Activated T-helper 2 cell treated with anti-CD3 and anti-CD28 coated beads, Interferon-gamma antibody, Interleukin-2, Interleukin-4, amounts not matched to agents 10 μg/mL and 5 μg/mL and 100 μg/mL, durations not matched to agents 14 hours and 24 hours and 36 hours (primary cell): ENCODE measurements at places on chromosomes 7 and 10. TPM values are rescaled to one million over a fixed set of nuclear protein-coding genes. Genes with fewer than 3 reads are reported as not detected.

DNA sequence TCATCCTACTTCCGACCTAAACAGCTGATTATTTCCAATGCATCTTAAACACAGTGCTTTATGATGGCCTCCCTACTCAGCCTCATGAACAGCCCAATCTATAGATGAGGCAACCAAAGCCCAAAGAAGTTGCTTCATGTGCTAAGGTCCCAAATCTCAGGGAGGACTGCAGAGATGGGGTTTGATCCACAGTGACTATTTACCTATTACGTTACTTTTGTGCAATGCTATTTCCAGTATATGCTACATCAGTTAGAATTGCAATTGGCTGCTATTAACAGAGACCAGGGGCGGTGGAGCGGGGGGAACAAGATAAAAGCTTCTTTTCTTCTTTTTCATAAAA lies 153.0 kb upstream of the TNS3 start:
- no peak for DNase-seq

DNA sequence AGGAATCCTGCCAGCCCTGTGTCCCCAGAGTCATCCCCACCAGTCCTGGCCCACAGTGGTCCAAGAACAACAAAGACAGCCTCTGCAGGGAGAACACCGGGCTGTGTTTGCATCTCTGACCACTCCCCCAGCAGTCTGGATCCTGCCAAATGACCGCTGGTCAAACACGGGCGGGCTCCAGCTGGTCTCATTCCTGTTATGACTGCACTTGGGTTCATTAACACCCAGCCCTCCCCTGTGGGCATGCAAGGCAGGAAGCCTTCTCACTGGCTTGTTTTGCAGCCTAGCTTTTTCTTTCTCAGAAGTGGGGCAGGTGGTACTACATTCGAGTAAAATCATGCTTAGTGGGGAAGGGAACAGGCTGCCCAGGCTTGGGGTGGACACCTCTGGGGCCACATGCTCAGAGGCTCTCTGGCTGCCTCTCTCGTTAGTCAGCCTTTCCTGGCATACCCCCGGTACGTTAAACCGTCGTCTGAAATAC lies 190.0 kb downstream of the PLXNA4 start:
- no peak for DNase-seq

DNA sequence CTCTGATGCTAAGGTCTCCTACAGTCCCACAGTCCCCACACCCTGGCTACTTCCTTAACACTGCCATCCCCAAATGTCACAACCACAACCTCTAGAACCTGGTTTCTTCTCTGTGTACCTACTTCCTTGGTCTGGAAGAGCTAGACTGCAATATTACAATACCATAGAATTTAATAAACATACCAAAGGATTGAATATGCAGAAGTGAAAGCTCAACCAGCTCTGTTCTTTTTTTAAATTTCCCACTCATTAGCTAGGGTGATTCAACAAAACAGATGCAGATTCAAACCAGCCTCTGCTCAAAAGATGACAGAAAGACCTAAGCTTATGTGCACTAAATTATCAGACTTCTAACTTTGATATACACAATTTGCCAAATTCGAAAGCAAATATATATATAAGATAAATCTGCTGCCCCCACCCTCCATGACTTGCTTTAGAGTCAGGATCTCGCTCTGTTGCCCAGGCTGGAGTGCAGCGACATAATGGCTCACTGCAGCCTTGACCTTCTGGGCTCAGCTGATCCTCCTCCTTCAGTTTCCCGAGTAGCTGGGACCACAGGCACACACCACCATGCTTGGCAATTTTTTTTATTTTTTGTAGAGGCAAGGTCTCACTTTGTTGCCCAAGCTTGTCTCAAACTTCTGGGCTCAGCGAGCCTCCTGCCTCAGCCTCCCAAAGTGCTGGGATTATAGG lies 212.6 kb downstream of the CHCHD3 start:
- DNase-seq, result no peak

The SPDYE17 gene
- not detected in 2 replicates for total RNA-seq

- DNase-seq, result peak; percentile 68
Observed at GRCh38 chr10:70578371-70578947, 24.1 kb downstream of the PRF1 start.

The AQP1 gene
- total RNA-seq, result not detected in 2 replicates

DNA sequence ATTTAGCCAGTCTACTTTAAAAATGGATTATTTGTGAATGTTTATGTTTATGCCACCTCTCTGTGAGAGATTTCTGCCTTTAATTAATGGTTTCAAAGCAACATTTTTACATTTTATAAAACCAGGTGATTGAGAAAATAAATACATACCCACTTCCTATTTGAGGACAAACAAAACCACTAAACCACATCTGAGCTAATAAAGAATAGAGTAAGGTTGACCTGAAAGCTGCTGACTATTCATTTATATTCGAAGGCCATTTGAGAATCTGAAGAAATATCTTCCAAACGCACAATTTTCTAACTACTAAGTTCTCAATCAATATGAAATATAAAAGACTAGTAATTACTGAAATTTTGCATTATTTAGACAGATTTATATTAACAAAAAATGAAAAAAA lies 705.1 kb downstream of the XPNPEP1 start:
- no peak for DNase-seq

The STOX1 gene
- total RNA-seq, result 0.82 and 0.85 TPM in 2 replicates

The P4HA1 gene
- total RNA-seq, result 71.9 and 72.8 TPM in 2 replicates

DNA sequence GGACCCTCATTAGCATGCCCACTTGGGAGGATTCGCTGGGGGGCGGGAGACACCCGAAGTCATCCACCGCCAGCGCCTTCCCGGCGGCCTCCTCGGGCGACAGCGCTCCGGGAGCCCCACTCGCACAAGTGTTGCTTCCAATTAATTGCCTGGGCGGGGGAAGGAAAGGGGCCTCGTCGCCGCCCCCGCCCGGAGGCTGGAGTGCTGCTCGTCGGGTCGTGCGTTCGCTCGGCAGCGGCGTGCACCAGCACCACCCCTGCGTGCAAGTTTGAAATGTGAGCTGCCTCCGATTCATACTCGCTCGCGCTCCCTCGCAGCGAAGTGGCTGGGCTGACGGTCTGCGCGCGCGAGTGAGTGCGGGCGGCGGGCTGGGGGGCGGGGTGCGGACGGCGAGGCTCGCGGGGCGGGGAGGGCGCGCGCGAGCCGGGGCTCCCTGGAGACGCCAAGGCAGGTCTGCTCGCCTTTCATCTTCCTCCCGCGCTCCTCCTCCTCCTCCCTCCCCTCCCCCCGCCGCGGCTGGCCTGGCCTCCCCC lies 104.6 kb upstream of the PPIF start:
- DNase-seq, result peak; percentile 66

The GPER1 gene
- 0.37 and 0.46 TPM in 2 replicates for total RNA-seq

- DNase-seq, result no peak
Observed at GRCh38 chr7:26368542-26368941, 76.9 kb downstream of the SNX10 start.

The TMEM236 gene
- 0.07 TPM in 1 of 2 replicates, not detected in the other for total RNA-seq

DNA sequence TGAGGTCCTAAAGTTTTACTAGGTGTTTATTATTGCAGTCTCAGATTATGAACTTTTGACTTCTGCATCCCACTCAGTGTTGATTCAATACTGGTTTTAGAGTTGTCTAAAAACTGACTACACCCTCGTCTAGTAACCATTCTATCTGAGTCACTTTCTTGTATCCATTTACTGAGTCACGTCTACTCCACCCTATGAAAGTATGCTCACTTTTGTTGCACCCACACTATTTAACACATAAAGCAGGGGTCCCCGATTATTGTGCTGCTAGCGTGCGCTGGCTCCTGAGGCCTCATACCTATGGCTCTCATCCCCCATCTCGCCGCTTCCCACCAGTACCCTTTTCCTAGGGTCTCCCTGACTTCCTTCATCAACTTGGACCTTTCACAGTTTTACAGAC lies 2.0 kb downstream of the SAMD9 start:
- no peak for DNase-seq

The SUGCT gene
- total RNA-seq, result 0.43 and 1.2 TPM in 2 replicates

The SLC16A12 gene
- not detected in 2 replicates for total RNA-seq

DNA sequence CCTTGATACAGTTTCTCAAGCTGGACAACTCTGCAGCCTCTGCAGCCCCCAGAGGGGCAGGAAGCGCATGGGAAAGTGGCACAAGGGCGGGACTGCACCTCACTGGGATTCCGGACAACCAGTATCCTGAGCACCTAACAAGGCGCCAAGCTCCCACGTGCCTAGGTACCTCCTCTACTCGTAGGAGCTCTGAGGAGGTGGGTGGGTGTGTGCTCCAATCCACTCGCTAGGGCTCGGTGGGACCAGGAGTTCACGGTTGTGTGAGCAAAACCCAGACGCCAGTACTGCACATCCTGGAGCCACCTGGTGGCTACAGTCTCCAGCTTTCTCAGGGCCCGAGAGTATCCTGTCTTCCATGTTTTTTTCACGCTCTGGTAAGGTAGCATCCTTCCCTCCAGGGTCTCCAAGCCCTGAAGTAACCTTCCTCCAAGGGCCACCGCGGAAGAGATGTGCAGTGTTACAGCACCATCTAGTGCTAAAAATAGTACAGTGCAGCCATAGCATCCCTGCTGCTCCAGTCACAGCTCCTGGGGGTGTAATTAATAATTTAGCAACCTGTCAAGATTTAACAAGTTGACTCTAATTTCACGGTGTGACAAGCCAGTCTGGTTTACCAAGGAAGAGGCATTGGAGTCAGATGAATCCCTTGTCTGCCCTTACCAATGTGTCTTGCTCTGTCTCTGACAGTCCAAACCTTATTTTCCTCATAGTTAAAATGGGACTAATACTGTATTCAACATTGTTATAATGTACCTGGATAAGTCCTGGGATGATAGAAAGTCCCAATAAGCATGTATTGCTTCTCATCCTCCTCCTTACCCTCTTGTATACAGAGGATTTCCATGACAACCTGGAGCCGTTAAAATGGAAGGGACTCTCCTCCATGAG lies 70.4 kb downstream of the HERPUD2 start:
- DNase-seq, result no peak

DNA sequence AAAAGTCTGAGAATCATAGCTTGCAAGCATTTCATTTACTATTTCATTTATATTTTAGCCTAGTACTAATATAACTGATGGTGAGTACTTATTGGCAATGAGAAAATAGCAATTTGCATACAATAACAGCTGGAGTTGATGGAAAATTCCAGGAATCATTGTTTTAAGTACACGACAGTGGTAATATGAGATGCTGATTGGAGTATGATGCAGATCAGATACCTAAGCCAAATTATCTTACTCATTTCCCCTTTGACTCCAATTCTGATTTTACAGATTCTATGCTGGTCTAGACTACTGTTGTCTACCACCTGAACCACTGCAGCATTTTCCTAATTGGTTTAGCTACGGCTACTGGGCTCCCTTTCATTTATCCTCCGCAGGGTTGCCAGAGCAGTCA lies 36.7 kb downstream of the GNG11 start:
- no peak for DNase-seq

DNA sequence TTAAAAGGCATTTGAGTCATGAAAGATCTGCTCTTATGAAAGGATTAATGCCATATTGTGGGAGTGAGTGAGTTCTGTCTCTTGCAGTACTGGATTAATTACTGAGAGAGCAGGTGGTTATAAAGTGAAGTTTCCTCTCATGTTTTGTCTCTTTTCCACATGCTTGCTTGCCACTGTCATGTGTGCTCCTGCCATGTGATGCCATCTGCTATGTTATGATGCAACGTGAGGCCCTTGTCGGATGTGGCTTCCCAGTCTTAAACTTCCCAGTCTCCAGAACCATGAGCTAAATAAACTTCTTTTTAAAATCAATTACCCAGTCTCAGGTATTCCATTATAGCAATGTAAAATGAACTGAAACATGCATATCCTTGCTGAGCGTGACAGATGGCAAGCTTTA lies 22.7 kb upstream of the TCTN3 start:
- no peak for DNase-seq

GRCh38 chr10:17984056-17984455 lies 32.3 kb downstream of the SLC39A12 start:
- DNase-seq, result no peak

The PLAU gene
- 1.7 and 1.8 TPM in 2 replicates for total RNA-seq

- no peak for DNase-seq
Observed at GRCh38 chr10:125992254-125992653, 95.9 kb downstream of the FANK1 start.

DNA sequence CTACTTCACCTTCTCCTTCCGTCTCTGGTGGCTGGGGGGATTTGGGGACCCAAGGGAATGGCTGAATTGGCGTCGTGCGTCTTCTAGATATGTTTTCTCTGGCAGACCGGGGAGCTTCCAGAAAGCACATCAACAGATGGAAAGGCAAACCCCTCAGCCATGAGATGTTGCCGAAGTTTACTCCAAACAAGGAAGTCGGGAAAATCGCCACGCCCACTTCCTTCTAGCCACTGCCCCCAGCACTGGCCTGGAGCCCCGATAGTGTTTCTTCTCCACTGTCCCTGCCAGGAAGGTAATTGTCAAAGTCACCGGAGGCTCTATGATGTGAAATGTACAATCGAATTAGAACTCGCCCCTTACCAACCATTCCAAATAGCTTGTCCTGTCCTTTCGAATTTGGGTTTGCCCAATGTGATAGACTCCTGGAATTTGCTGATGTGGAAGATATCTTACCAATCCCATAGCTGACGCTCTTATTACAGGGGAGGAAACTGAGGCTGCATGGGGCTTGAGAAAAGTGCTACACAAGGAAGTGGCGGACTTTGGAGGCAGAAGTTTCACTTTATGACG lies 191.0 kb downstream of the LSM5 start:
- DNase-seq, result no peak

GRCh38 chr7:157016024-157016351 lies 5.5 kb upstream of the MNX1 start:
- no peak for DNase-seq

- DNase-seq, result peak; percentile 16
Observed at GRCh38 chr7:102236592-102237287, 49.9 kb upstream of the SH2B2 start.

GRCh38 chr7:154304740-154305700 lies 252.8 kb downstream of the DPP6 start:
- DNase-seq, result no peak

The CFTR gene
- total RNA-seq, result 0.02 TPM in 1 of 2 replicates, not detected in the other

GRCh38 chr10:50437248-50437647 lies 185.9 kb upstream of the ASAH2 start:
- DNase-seq, result no peak

The CYP26C1 gene
- 0.05 TPM in 1 of 2 replicates, not detected in the other for total RNA-seq

- DNase-seq, result no peak
Observed at GRCh38 chr7:144691240-144691639, 144.6 kb downstream of the TPK1 start.

The MSANTD7 gene
- 22.3 and 25.6 TPM in 2 replicates for total RNA-seq

GRCh38 chr7:106644999-106645398 lies 16.0 kb downstream of the CCDC71L start:
- no peak for DNase-seq

DNA sequence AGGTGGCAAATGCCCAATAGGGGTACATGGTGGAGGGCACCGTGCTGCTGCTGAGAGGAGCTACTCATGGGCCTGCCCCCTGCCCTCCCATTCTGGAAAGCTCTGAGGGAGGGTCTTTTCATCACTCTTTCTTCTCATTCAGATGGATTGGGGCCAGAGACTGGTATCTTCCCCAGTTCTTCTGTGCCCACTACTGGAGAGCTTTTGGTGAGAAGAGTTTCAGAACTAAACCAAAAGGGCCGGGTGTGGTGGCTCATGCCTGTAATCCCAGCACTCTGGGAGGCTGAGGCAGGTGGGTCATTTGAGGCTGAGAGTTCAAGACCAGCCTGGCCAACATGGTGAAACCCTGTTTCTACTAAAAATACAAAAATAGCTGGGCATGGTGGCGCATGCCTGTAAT lies 12.5 kb downstream of the ADRA2A start:
- no peak for DNase-seq
